AML-193 (cell line): ENCODE measurements at places on chromosomes 12 and 14.
A peak's percentile ranks its signal among the peaks of the same experiment; 100 is the strongest.

DNA sequence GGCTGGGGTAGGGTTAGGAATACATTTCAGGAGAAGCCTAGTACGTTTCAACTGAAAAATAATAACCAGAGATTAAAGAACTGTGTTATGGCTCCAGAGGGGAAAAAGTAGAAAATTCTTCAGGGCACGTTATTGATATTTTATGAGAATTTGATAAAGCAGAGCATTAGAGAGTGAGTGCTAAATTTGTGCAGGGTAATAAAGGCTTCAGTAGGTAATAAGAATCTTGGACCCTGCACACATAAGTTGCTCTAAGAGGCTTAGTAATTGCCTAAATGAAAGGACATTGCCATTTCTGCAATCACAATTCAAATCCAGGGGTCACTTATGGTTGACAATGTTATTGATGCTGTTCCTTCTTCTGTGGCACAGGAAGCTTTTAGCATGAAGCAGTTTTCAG, 439.4 kb upstream of the DCN start:
- no peak for DNase-seq

DNA sequence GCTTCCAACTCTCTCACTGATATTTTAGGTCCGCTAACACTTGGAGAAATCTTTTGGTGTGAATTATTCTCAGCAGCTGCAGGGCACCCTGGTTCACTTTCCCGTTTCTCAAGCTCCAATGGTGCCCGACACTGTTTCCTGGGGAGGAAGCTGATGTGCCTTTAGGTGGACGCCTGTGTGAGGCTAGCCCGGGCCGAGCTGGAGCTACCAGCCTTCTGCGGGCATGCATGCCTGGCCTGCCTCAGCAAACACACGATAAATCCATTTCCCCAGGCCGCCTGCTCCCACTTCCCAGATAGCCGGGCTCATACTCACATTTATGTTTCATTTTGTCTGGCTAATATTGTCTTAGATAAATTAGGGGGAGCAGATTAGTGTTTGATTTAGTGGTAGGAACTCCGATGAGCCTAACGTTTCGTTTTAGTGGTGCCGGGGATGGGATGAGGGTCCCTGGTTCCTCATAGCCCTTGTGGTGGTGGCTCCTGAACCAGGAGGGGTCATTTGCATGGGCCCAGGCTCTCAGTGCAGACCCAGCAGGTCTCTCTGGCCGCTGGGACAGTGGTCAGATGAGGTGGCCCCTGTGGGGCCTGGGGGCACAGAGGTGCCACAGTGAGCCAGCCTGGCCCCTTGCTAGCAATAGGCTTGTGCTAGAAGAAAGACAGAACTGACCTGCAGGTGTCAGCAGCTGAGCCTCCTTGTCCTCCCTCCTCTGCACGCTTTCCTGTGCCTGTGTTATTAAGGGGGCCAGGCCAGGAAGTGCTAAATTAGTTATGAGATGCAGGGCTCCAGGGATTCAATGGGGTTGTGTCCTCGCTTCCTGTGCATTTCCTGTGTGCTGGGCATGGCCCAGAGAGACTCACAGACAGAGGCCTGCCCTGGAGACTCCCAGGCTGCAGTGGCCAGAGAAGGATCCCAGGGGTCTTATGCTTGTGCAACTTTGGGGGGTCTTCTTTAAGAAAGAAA, 88.3 kb downstream of the KIF26A start:
- DNase-seq, result no peak

DNA sequence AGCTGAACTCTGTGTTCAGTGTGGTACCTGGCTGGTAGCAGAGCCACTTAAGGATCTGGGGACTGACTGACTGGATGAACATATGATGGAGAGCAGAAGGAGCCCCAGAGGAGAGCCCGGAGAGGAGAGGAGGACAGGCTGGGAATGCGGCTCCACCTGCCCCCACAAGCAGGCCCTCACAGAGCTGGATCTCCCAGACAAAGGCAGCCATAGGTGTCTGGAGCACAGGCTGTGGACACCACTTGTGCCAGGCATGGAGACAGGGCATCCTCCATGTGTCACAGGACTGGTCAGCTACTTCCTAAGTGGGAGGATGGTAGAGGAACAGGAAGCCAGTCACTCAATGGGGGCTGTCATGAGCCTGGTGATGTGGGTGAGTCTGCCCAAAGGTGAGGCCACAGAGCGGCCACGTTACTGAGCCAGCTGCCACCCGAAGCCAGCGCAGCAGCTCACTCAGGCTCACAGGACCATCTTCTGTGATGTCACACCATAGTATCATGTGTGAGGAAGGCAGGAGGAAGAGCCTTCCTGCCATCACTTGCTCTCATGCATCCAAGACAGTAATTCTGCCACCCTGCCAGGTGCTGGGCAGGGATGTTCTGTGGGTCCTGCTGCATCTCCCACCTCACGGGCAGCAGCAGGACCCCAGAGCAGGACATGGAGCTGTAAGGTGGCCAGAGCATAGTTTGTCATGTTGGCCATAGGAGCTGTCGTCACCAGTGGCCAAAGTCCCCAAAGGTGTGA, 72.1 kb downstream of the PRIMA1 start:
- no peak for DNase-seq

- DNase-seq, result no peak
Observed at GRCh38 chr14:99679111-99679510, 5.0 kb upstream of the CYP46A1 start.

- DNase-seq, result no peak
Observed at GRCh38 chr12:94285943-94286582, 137.7 kb downstream of the PLXNC1 start.

DNA sequence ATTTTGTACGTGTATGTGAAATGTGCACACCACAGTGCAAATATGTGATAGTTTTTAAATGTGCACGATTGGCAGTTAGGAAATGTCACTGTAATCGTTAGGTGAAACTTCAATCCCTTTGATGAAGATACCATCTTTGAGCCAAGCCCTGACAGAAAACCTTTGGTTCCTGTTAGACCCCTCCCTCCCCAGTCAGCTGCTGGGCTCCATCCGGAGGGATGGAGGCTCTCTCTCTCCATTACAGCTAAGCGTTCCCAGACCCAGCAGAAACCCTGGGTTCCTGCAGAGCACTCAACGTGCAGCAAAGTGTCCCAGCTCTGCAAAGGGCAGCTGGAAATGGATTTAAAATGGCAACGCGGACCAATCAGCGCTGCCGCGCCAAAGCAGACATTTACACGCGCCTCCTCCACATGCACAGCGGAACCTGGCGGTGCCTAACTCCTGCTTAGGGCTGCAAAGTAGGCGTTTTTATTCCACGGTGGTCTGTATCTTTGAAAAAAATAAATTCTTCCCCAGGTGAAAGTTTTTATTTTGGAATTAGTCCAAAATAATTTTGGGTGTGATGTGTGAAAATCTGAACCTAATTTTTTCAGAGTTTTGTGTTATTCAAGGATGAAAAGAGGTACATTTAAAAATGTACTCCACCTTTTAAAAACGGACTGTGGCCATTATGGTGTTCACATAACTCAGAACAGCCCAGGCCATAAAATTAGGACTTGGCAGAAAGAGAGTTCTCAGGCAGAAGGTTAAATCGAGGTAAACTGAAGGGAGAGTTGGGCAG, 1.4 kb upstream of the HMGA2 start:
- no peak for DNase-seq

DNA sequence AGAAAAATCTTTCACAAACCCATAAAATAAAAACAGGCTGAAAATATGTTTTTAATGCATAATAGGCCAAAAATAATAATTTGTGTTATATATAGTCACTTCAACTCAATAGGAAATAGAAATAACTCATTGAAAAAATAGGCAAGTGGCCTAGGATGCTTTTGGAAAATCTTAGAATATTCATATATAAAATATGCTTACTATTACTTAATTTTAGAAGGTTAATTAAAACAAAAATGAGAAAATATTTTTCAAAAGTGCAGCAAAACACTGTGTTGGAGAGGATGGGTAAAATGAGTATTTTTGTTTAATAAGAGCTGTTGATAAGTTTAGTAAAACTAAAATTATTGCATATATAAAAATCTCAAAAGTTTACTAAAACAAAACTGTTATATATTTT, 308.0 kb upstream of the ATXN7L3B start:
- no peak for DNase-seq

- DNase-seq, result no peak
Observed at GRCh38 chr12:56862264-56862663, 71.9 kb downstream of the SDR9C7 start.

GRCh38 chr14:73714656-73715081, 485 bp upstream of the PNMA1 start:
- DNase-seq, result no peak

DNA sequence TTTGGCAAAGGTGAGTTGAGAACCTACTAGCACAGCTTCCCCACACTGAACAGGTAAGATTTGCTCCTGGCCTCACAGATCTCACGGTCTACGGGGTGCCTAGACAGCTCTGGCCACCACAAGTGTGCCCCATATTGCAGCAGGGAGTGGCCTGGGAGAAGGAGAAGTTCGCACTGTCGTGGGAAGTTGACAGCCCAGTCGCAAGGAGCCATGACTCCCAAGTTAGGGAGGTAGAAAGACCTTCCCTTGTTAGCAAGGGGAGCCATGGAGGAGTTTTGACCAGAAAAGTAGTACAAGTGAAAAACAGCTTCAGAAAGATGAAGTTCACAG, 316.3 kb downstream of the BCL11B start:
- no peak for DNase-seq

- DNase-seq, result no peak
Observed at GRCh38 chr14:51430079-51430478, 190.0 kb downstream of the TMX1 start.

DNA sequence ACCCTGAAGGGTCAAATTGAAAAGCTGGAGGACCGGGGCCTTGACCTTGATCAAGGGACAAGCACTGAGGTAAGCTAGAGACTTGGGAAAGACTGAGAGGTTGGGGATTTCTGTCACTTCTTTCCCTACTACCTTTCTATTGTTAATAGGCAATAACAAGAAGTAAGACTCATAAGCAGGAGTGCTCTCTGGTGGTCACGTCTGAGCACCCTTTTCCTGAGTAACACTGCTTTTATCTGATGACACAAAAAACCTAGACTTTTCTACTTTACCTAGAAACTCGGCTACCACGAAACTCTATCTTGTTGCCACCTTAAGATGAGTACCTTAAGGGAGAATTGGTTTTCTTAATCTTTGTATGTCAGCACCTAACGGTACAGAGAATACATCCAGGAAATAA, 35.5 kb upstream of the PPFIBP1 start:
- no peak for DNase-seq

DNA sequence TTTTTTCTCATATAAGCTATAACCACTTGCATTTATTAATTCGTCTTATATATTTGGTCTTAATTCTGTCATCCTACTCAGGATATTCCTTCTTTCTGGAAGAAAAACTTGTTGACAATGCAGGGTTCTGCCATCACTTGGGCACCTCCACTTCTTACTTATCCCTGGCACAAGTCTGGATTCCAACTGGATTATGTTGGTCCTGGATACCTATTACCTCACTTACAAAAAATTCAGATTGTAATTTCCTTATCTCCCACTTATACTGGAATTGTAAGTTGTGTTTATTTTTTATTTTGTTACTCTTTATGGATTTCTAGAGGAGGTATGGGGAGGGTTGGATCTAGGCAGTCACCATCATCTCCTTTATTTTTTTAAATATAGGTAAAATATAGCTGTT, 36.7 kb downstream of the LRRIQ1 start:
- DNase-seq, result no peak

DNA sequence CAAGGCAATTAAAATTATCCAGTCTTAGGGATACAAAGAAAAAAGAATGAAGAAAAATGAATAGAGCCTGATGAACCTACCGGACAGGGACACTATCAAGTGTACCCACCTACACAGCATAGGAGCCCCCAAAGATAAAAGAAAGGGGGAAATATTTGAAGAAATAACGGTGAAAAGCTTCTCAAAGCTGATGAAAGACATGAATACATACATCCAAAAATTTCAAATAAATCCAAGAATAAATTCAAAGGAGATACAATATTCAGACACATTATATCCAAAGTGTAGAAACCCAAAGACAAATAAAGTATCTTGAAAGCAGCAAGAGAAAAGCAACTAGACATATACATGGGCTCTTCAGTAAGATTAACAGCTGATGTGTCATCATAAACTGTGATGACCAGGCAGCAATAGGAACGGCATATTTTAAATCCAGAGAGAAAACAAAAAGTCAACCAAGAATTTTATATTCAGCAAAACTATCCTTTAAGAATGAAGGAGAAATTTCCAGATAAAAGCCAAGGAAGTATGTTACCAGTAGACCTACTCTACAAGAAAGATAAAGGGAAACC, 56.0 kb downstream of the CDK17 start:
- DNase-seq, result no peak

GRCh38 chr12:95216711-95217376, 423 bp downstream of the FGD6 start:
- DNase-seq, result no peak

GRCh38 chr12:104303538-104304151, at the start of gene EID3:
Gene EID3, plus strand, starts transcription at chr12:104303739. Its CDS starts 196 bp downstream, at chr12:104303935.
- DNase-seq, result no peak

DNA sequence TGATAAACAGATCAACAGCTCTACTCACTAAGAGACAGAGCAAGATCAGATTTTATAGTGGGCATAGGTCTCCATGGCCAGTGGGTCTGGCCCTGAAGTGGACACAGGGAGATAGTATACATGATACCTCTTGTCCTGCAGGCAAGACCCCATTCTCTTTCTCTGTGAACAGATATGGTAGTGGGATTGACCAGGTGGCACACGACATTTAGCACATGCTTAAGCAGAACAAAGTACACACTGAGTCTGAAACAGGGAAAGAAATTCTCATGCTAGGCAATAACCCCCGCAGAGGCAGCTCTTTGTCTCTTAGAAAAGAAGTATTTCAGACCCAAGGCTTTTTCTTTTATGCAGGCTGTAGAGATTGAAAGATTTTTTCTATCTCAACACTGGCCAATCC, 1331.2 kb downstream of the FSCB start:
- no peak for DNase-seq

GRCh38 chr14:89040460-89041256, 216.2 kb downstream of the TTC8 start:
- peak; percentile 49 for DNase-seq

GRCh38 chr12:99059824-99060511, 414.9 kb downstream of the APAF1 start:
- no peak for DNase-seq

GRCh38 chr12:106865683-106866082, 90.0 kb upstream of the TMEM263 start:
- no peak for DNase-seq

- DNase-seq, result no peak
Observed at GRCh38 chr12:121590476-121591143, 9.8 kb upstream of the KDM2B start.

DNA sequence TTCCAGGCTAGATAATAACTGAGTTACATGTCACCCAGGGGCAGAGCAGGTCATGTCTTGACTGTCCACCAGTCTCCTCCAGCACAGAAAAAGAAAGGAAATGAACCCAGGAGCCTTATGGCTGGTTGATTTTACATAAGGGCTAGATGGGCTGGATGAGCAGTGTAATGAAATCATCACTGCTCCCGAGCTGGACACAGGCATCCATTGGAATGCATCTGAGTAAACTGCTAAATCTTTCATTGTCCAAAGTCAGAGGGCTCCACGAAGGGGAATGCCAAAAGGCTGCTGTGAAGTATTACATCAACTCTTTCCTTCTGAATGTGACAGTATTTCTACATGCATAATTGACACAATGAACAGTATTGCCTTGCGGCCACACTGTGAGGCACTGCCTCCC, 30.1 kb upstream of the TSPAN11 start:
- no peak for DNase-seq
